ENCODE measurements at places on chromosomes 12 and 14.

DNA sequence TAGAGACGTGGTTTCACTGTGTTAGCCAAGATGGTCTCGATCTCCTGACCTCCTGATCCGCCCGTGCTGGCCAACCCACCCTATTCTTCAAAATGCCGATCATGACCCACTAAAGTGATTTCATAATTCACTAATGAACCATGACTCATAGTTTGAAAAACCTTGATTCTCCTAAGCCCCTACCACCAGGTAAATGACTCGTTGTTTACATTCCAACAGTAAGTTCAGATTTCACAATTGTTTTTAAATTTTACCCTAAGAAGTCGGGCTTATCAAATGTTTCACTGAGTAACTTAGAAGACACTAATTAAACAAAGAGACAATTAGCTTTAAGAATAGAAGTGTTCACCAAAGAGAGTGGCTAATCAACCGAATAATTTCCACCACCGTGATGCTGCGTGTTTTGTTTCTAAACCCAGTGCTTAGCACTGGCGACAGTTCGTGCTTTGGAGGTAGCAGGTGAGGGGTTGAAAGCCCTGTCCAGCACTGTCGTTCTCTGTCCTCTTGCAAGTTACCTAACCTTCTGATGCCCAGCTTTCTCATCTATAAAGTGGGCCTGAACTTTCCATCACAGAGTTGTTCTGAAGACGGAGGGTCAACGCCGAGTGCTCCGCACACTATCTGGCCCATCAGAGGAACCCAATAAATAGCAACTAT is 136.5 kb downstream of the NTF3 start:
- DNase-seq = no peak

DNA sequence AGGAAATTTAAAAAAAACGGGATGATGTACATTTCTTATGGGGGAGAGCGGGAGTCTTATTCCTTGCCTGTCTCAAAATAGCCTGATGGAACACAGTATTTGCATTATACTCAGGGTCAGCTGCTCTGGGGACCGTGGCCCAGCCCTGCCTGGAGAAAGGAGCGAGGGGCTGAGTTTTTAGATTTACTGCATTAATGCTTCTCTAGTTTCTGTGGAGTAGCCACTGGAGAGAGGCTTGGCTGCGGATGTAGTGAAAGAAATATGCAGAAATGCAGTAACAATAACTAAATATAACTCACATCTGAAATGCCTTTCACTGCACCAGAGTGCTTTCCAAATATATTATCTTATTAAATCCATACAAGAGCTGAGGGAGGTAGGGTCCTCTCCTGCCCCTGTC is 87.6 kb upstream of the MAP1LC3B2 start:
- no peak for DNase-seq

DNA sequence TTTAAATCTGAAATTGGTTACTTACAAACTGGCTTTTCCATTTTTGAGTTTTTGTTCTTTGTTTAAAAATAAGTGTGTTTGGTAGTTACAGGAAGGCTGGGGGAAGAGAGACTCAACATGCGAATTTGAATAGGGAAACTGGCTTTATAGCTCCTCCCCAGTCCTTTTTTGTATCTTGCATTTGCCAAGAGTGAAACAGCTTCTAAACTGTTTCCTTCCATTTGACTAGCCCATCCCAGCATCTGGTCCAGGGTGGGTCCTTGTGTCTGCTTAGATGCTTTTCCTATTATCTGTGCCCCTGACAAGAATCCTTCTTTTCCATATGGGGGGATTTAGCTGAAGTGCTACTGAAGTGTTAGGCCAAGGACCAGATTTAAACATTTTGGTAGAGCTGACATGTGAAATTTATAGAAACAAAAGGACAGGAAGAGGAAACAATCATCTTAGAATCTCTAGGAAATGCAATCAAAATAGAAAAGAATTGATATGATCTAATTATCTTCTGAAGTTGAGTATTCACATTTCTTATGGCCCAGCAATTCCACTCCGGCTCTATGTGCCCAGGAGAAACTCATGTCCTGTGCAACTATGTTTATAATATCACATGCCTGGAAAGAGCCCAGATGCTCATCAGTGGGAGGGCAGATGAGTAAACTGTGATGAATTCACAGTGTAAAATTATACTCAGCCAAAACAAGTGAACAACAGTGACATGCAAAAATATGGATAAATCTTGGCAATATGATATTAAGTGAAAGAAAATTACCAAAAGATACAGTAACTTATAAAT is 7.4 kb downstream of the SMOC1 start:
- no peak for DNase-seq

DNA sequence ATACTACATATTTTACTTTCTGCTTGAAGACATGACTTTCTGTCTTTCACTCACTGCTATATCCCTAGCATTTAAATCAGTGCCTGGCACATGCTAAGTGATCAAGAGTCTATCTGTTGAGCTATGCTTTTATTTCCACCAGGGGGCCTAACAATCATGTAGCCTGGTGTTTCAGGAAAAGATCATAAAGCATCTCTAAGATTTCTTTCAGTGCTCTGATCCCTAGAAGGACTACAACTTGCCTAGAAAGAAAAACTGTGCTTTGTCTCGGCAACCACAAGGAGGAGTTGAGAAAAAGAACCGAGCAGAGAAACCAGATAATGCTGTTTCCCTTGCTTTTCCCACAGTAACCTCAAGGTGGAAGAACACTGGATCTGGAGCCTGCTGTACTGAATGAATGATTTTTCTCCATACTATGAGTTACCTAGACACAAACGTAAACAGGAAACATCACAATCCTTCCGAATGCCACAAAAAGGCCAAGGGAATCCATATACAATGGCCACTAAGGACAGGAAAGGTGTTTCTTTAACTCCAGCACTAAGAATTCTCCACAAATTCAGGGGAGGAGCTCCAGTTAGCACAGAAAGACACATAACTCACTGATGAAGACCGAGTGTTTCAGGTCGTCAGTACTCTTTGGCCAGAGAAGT is 1.2 kb downstream of the CRY1 start:
- DNase-seq = peak; percentile 26

- no peak for DNase-seq
These were observed 101.1 kb downstream of the OTX2 start for GRCh38 chr14:56709201-56709600.

- DNase-seq = no peak
These were observed 466.5 kb downstream of the APAF1 start for GRCh38 chr12:99111600-99111999.

- DNase-seq = no peak
These were observed 101.2 kb upstream of the ATF7IP start for GRCh38 chr12:14264316-14264715.

DNA sequence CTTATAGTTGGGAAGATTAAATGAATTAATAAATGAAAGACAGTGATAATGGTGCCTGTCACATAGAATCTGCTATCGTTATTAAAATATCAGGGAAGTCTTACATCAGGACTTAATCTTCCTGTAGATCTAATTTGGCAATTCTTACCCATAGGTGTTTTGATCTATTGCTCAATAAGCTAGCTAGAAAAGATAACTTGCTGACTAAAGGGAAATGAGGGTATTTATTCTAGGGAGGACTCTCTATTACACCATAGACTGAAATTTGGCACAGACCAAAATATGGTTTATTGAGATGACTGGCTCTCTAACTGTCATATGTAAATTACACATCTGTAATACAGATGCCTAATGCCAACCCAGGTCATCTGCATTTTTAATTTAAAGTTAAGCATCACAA is 11.5 kb downstream of the HAL start:
- no peak for DNase-seq

Measured in activated CD4-positive, alpha-beta T cell treated with anti-CD3 and anti-CD28 coated beads for 4 hours (primary cell).